Stimulated activated CD4-positive, alpha-beta T cell treated with anti-CD3 and anti-CD28 coated beads, TNF-alpha, amount 100 ng/mL, for 24 hours (primary cell): ENCODE measurements at places on chromosomes 5 and 9.
A peak's percentile ranks its signal among the peaks of the same experiment; 100 is the strongest.

GRCh38 chr9:122095010-122095767 lies 2.1 kb upstream of the TTLL11 start:
- peak; percentile 18 for DNase-seq

DNA sequence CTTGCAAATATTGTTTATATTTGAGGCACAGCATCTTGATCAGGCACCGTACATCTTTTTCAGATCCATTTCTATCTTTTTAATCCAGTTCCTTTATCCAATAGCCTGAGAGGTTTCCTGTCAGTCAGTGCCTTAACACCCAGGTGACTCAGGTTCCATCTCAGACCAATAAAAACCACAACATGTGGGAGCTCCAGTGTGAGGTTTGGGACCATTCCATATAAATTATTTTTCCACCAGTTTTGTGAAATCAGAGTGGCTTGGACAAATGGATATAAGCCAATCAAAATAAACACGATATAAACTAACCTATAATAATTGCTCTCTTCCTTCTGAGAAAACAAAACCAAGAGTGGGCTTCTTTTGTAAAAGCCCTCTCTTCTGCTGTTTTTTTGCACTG lies 351.3 kb downstream of the NTRK2 start:
- DNase-seq: no peak

GRCh38 chr5:180605554-180606214 lies 14.4 kb upstream of the SCGB3A1 start:
- peak; percentile 34 for DNase-seq

DNA sequence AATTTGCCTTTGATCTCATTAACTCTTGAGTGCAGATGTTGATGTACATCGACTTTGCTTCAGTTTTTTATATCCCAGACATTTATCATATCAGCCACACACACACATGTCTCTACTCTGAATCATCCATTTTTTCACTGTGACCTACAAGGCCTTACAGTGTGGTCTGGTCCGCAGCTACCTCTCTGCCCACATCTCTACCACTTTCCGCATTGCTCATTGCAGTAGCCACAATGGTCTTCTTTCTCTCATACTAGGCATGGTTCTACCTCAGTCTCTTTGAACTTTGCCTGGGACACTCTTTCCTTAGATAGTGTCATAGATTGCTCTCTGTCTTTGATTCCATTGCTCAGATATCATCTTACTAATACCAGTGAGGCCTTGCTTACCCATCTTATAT lies 87.9 kb upstream of the FSD1L start:
- DNase-seq: no peak

- DNase-seq: no peak
These were observed 106.0 kb upstream of the PTPN3 start for GRCh38 chr9:109604131-109604530.

DNA sequence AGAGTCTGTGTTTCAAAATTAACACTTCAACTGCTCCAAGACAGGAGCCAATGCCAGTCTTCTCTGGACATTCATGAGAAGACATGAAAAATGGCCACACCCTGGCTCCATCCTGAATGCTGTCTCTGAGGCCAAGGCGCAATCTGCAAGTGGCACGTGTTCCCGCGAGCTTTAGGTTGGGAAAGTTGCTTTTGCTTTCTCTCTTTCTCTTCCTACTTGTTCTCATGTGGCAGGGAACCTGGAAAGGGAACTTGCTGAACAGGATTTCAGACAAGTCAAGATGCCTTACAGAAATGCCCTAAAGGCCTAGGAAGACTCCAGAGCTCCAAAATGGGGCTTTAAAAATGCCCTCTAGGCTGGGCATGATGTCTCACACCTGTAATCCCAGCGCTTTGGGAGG lies 91.9 kb upstream of the OTULINL start:
- no peak for DNase-seq

GRCh38 chr5:30436691-30437090 lies 756.8 kb upstream of the CDH6 start:
- no peak for DNase-seq
